ENCODE measurements at places on chromosomes 5 and 9.

GRCh38 chr5:165139721-165140120 lies 1634.3 kb downstream of the MAT2B start:
- DNase-seq, result no peak

GRCh38 chr5:181234455-181235306 lies 9.0 kb downstream of the RACK1 start:
- no peak for DNase-seq

DNA sequence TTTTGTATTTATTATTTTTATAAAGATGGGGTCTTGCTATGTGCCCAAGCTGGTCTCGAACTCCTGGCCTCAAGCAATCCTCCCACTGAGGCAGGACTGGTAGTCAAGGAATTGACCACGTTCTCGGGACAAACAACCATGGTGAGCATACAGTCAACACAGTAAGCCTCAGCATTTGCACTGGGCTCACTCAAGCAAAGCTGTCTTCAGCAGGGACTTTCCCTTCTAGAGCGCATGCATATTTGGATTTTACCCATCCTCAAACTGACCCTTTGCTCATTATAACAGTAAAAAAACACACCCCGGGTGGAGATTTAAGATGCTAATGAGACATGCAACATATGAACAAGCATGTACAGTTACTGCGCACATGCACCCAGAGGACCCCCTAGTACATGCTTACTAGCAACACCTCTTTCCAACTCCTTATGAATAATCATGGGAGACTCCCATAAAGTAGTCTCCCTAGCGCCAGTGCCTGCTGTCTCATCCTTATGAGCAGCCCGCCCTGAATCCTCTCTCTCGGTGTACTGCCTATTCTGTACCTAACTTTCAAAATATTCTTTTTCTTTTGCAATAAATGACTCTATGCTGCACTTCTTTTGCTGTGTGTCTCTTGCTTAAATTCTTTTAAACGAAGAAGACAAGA lies 41.5 kb downstream of the C5orf22 start:
- no peak for DNase-seq

- DNase-seq, result peak; percentile 73
Measured at GRCh38 chr9:132214027-132214622, 52.3 kb downstream of the NTNG2 start.

DNA sequence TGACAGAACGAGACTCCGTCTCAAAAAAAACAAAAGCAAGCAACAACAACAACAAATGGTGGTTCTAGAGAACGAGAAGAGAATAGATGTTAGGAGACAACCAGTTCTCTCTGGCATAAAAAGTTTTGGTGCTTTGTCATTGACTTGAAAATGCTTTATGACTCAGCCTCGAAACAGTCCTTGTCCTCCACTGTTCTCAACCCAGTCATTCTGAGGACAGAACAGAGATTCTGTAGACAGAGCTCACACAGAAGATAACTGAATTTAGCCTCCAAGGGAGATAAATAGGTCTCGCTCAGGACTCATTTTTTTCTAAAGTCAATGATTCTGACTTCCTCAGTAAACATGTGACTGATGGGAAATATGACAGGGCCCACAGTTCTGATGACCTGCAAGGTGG lies 76.0 kb upstream of the FSTL4 start:
- no peak for DNase-seq

GRCh38 chr5:153584126-153584959 lies 93.9 kb downstream of the GRIA1 start:
- peak; percentile 39 for DNase-seq

DNA sequence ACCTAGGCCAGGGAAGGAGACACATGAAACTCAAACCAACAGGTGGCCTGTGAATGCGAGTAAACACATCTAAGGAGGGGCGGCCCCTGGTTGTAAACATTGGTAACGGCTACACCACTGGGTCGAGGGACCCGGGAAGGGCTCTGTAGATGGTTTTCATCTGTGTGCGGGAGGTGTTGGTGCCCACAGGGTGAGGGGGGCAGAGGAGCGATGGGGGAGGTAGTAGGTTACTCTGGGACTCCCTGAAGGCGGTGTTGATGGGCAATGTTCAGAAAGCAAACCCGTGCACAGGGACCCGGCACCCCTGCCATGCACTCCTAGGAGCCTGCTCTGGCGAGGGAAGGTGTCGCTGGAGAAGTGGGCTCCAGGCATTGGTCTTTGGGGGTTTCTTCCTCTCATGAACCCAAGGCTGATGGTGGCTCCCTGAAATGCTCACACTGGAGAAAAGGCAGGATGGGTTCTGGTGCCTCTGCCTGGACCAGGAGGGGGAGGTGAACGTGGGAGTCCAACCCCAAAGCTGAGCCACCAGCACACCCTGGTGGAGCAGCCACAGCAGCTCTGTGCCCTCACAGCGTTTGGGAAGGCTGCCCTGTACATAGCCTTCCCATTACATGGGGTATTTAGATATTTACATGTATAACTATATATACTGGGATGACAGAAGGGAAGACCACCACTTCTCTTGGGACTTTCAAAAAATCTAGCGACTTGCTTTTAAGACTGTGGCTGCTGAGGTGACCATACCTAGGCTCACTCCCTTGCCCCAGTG lies 103.2 kb downstream of the ENTREP1 start:
- DNase-seq, result no peak

DNA sequence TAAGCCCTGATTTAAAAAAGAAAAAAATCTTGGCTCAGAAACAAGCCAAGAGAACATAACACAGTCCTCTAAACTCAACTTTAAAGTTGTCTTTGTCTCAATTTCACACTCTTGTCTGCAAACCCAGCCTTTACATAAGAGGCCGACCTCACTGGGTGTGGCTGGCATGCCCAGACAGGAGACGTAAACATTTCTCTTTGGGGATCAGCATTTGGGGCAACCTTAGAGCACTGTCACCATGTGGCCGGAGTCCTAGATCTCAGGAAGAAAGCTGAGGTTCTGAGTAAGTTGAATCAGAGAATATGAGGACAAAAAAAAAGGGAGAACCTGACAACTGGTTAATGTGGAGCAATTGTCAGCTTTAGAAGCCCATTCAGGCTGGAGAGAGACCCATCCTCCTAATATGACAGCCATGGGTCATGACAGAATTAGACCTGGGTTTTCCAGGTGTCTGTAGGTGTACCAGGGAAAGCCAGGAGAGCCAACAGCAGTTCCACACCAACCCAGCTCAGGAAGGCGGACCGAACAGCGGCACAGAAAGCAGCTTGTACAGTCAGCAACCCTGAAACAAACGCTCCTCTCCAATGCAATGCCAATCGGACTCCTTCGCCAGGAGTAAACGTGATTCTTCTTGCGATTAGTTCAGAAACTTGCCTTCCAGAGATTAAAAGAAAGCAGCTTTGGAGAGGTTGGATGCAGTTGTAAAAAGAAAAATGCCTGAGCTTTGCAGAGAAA lies 97.9 kb upstream of the MAP3K1 start:
- no peak for DNase-seq

- DNase-seq, result no peak
Measured at GRCh38 chr9:20030221-20030620, 241.4 kb upstream of the SLC24A2 start.

- peak; percentile 49 for DNase-seq
Measured at GRCh38 chr5:15834596-15835245, 334.7 kb downstream of the FBXL7 start.

DNA sequence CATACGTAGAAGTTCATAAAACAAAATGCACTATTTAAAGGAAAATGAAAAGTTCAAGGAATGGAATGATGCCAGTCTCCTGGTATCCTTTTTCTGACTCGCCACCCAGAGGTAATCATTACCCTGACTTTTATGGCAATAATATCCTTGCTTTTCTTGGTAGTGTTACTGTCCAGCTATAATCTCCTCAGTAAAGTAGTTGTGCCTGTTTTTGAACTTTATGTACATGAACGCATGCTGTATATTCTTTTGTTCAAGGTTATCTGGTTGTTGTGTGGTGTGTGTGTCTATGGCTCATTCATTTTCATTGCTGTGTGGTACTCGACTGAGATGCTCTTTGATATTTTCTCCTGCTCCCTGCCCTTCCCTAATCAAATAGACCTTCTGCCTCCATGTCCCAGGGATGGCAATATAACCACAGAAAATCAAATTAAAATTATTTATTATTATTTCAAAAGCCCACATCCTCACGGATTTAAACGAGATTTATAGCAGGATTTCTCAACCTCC lies 29.2 kb upstream of the FBP1 start:
- no peak for DNase-seq

- DNase-seq, result no peak
Measured at GRCh38 chr5:143635146-143635752, 176.7 kb upstream of the HMHB1 start.

DNA sequence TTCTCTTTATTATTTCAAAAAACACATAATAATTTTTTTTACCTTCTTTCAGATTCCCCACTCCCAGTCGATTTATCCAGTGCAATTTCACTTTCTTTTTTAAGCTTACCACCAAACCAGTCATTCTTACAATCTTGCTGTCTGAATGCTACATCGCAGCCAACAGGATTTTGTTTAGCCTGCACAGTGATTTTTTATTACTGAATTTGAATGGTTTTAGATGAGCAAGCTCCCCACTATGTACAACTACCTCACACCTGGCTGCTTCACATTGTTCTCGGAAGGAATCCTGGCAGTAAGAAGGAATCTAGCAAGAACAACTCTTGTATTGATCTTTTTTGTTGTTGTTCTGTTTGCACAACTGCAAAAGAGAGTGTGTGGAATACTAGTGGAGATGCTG lies 668.1 kb upstream of the WWC1 start:
- no peak for DNase-seq

- no peak for DNase-seq
Measured at GRCh38 chr5:59763541-59763940, 130.0 kb downstream of the PDE4D start.

DNA sequence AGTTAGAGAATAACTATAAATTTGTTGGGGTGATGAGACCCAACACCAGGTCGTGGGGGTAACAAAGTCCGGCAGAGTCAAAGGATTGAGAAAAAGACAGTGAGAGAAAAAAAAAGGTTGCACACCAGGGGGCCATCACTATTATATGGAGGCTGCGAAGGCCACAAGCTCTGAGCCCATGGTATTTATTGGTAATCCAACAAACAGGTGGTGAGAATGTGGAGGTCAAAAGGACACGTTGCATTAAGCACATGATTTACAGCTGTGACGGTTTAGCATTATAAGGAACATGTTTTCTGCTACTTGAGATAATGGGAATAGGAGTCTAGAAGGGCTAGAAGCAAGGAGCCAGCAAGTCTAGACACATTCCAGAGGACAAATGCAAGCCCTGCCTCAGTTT lies 2202.2 kb upstream of the C9orf72 start:
- DNase-seq, result no peak

GRCh38 chr9:70887826-70888225 lies 233.6 kb downstream of the TRPM3 start:
- no peak for DNase-seq

DNA sequence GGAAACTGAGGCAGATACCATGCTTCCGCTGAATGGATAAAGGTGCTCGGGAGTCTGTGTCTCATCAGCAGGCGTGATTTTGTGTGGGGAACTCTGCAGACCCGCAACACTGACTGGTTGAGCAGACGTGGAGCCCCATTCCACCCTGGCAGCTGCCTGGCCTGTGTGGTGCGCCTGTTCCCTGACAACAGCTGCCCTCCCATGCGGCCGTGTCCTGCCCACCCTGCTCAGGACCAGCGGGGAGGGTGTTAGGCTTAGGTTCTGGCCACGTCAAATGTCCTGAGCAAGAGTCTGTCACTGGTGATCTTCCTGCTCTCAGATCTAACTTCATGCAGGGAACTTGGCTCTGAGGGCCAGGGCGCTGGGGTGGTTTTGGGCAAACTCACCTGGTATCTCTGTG lies 417.7 kb upstream of the IRX4 start:
- DNase-seq, result no peak

DNA sequence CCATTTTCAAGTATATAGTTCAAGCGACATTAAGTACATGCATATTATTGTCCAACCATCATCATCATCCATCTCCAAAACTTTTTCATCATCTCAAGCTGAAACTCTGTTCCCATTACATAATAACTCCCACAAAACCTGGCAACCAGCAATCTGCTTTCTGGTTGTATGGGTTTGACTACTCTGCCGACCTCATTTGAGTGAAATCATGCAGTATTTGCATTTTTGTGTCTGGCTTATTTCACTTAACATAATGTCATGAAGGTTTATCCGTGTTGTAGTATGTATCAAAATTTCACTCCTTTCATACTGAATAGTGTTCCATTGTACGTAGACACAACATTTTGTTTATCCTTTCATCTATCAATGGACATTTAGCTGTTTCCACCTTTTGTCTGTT lies 74.8 kb downstream of the SGCD start:
- DNase-seq, result no peak

DNA sequence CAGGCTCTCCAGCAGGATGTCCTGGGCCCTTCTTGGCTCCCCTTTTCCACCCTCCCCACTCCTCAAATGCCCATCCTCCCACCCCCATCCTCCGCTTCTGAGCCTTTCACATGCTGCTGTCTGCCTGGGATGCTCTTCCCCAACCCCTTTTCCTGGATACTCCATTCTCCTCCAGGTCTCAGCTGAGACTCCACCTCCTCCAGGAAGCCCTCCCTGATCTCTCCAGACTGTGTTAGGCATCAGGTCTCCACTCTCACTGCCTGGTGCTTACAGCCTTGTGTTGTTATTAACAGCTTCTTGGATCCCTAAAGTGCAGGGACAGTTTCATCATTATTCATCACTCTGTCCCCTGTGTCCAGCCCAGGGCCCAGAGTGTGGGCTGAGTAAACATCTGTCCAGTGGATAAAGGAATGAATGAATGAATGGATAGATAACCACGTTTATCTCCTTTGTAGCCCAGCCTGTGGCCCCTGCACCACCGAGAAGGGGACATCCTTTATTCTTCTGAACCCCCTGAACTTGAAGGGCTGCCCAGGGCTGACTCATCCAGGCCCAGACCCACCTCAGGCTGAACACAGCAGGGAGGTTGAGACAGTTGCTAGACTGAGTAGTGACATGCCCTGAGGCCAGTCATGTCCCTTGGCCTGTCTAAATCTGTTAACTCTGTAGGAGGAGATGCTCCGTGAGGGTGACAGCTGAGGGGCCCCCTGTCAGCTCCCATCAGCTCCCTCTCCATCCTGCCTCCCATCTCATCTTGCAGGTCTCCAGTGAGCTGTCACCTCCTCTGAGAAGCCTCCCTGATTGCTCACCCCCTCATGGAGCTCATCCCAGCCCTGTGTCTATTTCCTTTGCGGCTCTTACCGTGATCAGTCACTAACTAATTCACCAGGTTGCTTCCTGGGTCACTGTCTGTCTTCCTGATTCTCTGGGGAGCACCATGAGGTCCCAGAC lies 14.6 kb upstream of the LAMC3 start:
- no peak for DNase-seq

- DNase-seq, result no peak
Measured at GRCh38 chr5:25974451-25974850, 1063.9 kb downstream of the CDH9 start.

DNA sequence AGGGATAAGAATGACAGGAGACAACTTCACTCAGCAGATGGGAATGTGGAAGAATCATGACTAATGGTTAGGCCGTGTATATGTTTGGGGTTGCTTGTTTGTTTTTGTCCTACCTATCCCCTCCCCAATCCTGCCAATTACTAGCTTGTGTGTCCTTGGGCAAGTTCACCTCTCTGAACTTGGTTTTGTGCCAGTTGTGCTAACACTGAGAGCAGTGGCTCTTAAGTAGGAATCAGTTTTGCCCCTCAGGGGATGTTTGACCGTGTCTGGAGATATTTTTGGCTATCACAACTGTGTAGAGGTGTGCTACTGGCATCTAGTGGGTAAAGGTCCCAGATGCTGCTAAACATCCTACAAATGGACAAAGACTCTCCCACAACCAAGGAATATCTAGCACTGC lies 287.0 kb downstream of the DMRT2 start:
- no peak for DNase-seq

GRCh38 chr5:112023766-112024165 lies 266.8 kb upstream of the NREP start:
- DNase-seq, result no peak
